Naive thymus-derived CD8-positive, alpha-beta T cell (primary cell): ENCODE measurements at places on chromosomes 6 and 20. TPM values are rescaled to one million over a fixed set of nuclear protein-coding genes. Genes with fewer than 3 reads are reported as not detected.

BPIFB2 gene
- polyA plus RNA-seq, result not detected

LIN28B gene
- not detected for polyA plus RNA-seq

PRDM13 gene
- not detected for polyA plus RNA-seq

CST3 gene
- 0.65 TPM for polyA plus RNA-seq

SNRPB2 gene
- 60.3 TPM for polyA plus RNA-seq
